ENCODE measurements at places on chromosomes 1 and 21.
A peak's percentile ranks its signal among the peaks of the same experiment; 100 is the strongest.

- no peak for DNase-seq
Observed at GRCh38 chr1:166485620-166486019, 318.8 kb upstream of the FAM78B start.

GRCh38 chr1:117679299-117679698, 73.5 kb downstream of the TENT5C start:
- no peak for DNase-seq

DNA sequence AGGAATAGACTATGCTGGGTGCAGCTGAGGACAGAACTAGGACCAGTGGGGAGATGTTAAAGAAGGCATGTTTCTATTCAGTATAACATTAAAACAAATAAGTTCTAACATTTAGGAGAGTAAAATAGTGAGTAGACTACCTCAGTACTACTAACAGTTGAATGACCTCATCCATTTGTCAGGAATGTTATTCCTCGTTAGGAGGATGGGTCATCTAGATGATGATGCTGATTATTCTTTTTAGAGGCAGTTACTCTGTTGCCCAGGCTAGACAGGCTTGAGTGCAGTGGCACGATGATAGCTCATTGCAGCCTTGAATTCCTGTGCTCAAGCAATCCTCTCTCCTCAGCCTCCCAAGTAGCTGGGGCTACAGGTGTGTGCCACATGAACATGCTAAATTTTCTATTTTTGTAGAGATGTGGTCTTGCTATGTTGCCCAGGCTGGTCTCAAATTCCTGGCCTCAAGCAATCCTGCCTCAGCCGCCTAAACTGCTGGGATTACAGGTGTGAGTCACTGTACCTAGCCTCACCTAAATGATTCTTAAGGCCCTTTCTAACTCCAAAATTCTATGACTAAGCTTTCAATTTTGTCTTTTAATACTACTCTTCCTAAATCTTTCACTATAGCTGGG, 9.3 kb downstream of the EEIG2 start:
- DNase-seq, result no peak

DNA sequence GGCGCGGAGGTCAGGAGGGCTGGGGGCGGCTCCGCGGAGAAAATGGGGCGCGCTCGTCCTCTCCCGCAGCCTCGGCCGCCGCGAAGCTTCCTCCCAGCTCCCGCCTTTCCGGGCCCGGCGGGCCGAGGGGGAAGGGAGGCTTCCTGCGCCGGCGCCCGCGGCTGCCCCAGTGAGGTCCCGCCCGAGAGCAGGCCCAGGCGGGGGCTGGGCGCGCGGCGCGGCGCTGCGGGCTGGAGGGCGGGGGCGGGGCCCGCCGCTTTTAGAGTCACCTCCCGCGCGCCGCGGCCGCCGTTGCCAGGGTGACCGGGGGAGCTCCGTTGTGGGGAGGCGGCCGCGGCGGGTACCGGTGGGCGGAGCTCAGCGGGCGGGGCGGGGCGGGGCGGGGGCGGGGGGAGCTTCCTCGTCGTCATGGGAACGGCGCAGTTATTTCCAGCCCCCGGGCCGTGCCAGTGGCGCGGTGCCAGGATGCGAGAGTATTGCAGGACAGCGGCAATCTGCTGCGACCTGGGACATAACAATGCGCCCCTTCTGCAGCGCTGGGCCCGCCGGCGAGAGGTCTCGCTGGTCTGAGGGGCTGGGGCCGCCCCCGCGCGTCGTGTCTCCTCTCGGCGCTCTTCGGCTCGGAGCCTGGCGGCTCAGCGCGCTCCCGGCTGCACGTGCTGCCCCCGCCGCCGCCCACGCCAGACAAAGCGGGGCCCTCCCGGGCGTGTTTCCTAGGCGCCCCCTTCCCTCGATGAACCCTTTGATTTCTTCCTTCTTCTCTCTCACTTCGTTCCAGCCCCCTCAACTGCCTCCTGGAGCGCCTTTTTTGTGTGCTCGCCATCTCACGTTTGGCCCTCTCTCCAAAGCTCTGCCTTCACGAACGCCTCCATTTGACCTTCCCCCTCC, 16.9 kb downstream of the IER5 start:
- DNase-seq, result peak; percentile 79

Data from NCI-H524 (cell line).